Thyroid gland (tissue), 4 donors: ENCODE measurements at places on chromosomes 12 and 14.

- H3K36me3 ChIP-seq, result no peaks in the 10 kb centered on the region
- H3K27me3 ChIP-seq, result no peaks in the 10 kb centered on the region
- DNase-seq, result no peak
- no peak overlapping the region for H3K4me3 ChIP-seq
- H3K4me1 ChIP-seq, result no peaks in the 10 kb centered on the region
- H3K27ac ChIP-seq, result no peak overlapping the region
Measured at GRCh38 chr12:123929946-123930583, 42.6 kb downstream of the CCDC92 start.

DNA sequence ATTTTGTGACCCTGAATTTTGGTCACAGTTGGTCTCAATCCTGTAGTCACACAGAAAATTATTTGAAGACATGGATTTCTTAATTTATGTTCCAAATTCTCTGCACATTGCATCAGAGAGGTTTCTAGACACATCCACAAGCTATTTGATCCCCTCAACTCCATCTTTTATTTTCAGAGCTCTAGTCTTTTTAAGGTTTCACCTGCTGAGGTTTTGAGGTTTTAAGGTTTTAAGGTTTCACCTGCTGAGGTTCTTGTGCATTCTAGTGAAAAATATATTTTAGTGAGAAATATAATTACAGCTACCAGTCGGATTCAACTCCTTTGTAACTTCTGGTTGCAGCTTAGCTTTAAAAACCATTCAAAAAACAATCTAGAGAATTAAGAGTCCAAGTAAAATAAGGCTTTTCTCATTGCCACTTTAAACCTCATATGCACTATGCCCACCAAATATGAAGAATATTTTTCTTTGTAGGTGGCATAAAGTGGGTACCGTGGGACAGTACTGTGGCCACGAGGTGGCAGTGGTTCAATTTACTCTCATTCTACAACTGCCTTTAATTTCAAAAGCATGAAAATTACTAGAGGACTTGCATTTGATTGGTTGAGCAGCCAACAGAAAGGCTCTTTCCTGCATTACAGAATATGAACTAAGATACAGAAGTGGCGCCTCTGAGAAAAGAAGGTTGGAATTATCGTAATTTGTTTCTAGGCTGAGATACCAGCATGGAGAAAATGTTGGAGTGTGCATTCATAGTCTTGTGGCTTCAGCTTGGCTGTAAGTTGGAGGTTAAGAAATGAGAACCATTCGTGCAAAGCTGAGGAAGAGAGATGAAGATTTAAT is 366.5 kb upstream of the OR4E1 start:
- no peaks in the 10 kb centered on the region for H3K36me3 ChIP-seq
- H3K27ac ChIP-seq, result no peak overlapping the region

- H3K27me3 ChIP-seq, result no peaks in the 10 kb centered on the region
- H3K4me1 ChIP-seq, result peaks cover 14% of the 10 kb centered on the region
- no peaks in the 10 kb centered on the region for H3K36me3 ChIP-seq
- no peak for DNase-seq
Measured at GRCh38 chr14:54676812-54677708, 110.1 kb downstream of the SAMD4A start.

GRCh38 chr12:68446384-68446783 is 114.2 kb upstream of the MDM1 start:
- no peaks in the 10 kb centered on the region for H3K27me3 ChIP-seq
- H3K4me1 ChIP-seq, result no peaks in the 10 kb centered on the region
- DNase-seq, result no peak
- no peak overlapping the region for H3K4me3 ChIP-seq
- H3K36me3 ChIP-seq, result no peaks in the 10 kb centered on the region

- no peaks in the 10 kb centered on the region for H3K36me3 ChIP-seq
- no peak overlapping the region for H3K4me3 ChIP-seq
- peaks cover 20% of the 10 kb centered on the region for H3K4me1 ChIP-seq
- no peak for DNase-seq
Measured at GRCh38 chr12:92078167-92079053, 67.2 kb downstream of the BTG1 start.

DNA sequence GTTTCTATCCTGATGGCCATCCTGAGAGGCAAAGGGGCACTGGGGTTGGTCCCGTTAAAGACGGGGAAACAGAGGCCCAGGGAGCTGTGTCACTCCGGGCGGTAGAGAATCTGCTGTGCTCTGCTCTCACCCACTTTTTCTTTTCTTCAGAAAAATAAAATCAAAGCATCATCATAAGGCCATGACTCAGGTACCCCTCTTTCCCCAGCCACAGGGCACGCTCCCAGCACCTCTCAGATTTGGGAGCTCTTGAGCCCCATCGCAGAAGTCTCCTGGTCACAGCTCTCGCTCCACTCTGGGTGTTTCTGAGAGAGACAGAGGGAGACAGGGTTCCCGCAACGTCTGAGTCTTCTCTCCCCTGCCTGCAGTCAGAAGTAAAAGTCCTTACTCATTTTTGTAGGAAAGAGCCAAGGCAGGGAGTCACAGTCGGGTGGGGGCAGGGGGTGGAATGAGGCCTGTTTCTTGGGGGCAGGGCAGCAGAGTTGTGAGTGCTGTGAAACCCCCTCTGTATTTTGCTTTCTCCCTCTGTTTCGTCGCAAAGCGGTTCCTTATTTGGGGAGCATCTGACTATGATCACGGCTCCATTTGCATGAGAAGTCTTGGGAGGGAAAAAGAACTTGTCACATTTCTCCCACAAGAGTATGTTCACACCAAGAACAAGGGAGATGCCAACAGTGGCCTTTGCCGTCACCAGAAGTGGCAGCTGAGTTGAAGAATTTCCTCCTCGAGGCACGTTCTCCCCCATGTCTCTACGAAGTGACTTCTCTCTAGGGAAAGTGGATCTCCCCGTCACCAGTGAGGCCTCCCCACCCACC is 139.0 kb downstream of the BCL11B start:
- H3K27ac ChIP-seq, result no peak overlapping the region
- H3K4me3 ChIP-seq, result no peak overlapping the region
- no peaks in the 10 kb centered on the region for H3K36me3 ChIP-seq
- DNase-seq, result no peak
- H3K27me3 ChIP-seq, result no peaks in the 10 kb centered on the region
